Adrenal gland (tissue), 19 donors: ENCODE measurements at places on chromosomes 7 and 10. TPM values are rescaled to one million over a fixed set of nuclear protein-coding genes. Genes with fewer than 3 reads are reported as not detected.

FAM25A gene
- total RNA-seq = 1.2 TPM

GRCh38 chr10:86960003-86960862 lies 1.8 kb downstream of the SNCG start:
- H3K36me3 ChIP-seq = no peaks in the 10 kb centered on the region
- no peak overlapping the region for H3K27ac ChIP-seq
- H3K27me3 ChIP-seq = no peaks in the 10 kb centered on the region
- peak; percentile 78 for DNase-seq

DNA sequence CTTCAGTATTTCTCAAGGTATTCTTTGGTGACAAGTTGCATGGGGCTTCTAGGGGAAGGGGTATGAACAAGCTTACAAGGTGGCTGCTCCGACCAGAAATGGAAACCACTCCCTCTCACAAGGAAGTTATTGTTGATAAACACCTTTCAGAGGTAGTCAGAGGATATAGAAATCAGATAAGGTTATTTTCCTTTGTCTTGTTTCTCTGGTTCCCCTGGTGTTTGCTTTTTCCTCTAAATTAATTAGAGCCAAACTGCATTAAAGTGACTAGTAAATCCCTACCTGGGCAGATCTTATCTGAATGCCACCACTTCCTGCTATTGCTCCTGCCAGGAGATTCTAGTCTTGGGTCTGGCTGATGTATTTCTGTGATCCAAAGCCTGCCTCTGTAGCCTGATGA lies 725.4 kb downstream of the INHBA start:
- no peak overlapping the region for H3K4me3 ChIP-seq
- no peak overlapping the region for H3K27ac ChIP-seq
- H3K4me1 ChIP-seq = no peaks in the 10 kb centered on the region
- no peak for DNase-seq

- no peaks in the 10 kb centered on the region for H3K36me3 ChIP-seq
- no peaks in the 10 kb centered on the region for H3K27me3 ChIP-seq
- DNase-seq = no peak
- no peak overlapping the region for H3K4me3 ChIP-seq
- H3K4me1 ChIP-seq = peaks cover 47% of the 10 kb centered on the region
- H3K27ac ChIP-seq = no peak overlapping the region
Measured at GRCh38 chr10:75544993-75545706, 113.7 kb downstream of the LRMDA start.
